NCI-H1930 (cell line): ENCODE measurements at places on chromosomes 12 and 14.

DNA sequence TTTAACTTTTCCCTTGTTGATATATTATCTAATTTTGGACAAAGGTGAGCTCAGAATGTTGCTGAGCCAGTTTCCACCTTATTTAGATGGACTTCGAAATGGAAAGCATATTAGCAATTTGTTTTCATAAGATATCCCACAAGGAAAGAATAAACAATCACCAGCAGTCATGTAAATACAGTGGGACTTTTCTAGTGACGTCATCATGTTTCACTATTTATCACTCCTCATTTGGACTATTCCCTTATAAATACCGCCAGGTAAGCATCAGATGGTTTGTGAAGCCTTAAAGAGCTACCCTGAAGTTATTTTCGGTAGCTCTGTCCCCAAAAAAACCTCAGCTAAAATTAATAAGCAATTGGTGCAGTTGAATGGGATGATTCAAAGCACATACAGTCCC lies 110.7 kb downstream of the PTPRR start:
- no peak for DNase-seq

- no peak for DNase-seq
Observed at GRCh38 chr12:49121047-49121696, 10.0 kb downstream of the TUBA1B start.

GRCh38 chr12:127172861-127173260 lies 1094.1 kb upstream of the TMEM132C start:
- no peak for DNase-seq

- peak; percentile 49 for DNase-seq
Observed at GRCh38 chr12:33322519-33322918, 117.1 kb downstream of the SYT10 start.
